ENCODE measurements at places on chromosomes 6 and 20. TPM values are rescaled to one million over a fixed set of nuclear protein-coding genes. Genes with fewer than 3 reads are reported as not detected.

The COL10A1 gene
- 0.37 TPM for total RNA-seq

The SYNJ2 gene
- total RNA-seq: 35.4 TPM

The HLA-DQA2 gene
- total RNA-seq: not detected

The OR2J3 gene
- total RNA-seq: not detected

The TXLNB gene
- 0.37 TPM for total RNA-seq

The TSPO2 gene
- not detected for total RNA-seq

The PLCB4 gene
- 2.1 TPM for total RNA-seq

The ZNF318 gene
- 7.5 TPM for total RNA-seq

The ISM1 gene
- total RNA-seq: 0.33 TPM

The HRH3 gene
- total RNA-seq: not detected

The SOX4 gene
- 26.0 TPM for total RNA-seq

The BIRC7 gene
- not detected for total RNA-seq

The CENPW gene
- total RNA-seq: 14.5 TPM

The MATN4 gene
- 0.11 TPM for total RNA-seq

The PDE7B gene
- 2.5 TPM for total RNA-seq

The GRM1 gene
- not detected for total RNA-seq

The CPXM1 gene
- 3.5 TPM for total RNA-seq

The PARD6B gene
- 3.5 TPM for total RNA-seq

The TREM2 gene
- total RNA-seq: not detected

The HLA-DRA gene
- not detected for total RNA-seq

The KHDC1L gene
- not detected for total RNA-seq

The BPIFB1 gene
- total RNA-seq: not detected

The DNAH8 gene
- total RNA-seq: 0.12 TPM

The ADGB gene
- not detected for total RNA-seq

The GSTA2 gene
- total RNA-seq: not detected

The CLDN20 gene
- not detected for total RNA-seq

The XKR7 gene
- not detected for total RNA-seq

The FOXC1 gene
- 1.5 TPM for total RNA-seq

The CLVS2 gene
- 0.12 TPM for total RNA-seq

The NRSN1 gene
- total RNA-seq: not detected

The GGT7 gene
- total RNA-seq: 18.2 TPM

The HLA-DOA gene
- total RNA-seq: not detected

The KCNK16 gene
- total RNA-seq: not detected

The APOM gene
- 1.2 TPM for total RNA-seq

The TMEM170B gene
- 4.4 TPM for total RNA-seq

The EBF4 gene
- total RNA-seq: 1.2 TPM

The OXT gene
- total RNA-seq: not detected

The CCM2L gene
- total RNA-seq: under 0.01 TPM

The BPIFB3 gene
- total RNA-seq: not detected

The PTK6 gene
- 0.11 TPM for total RNA-seq

The PTK7 gene
- total RNA-seq: 166 TPM

The BPIFA3 gene
- total RNA-seq: not detected

The HLA-DRB5 gene
- not detected for total RNA-seq

The HINT3 gene
- total RNA-seq: 21.4 TPM

The CCN5 gene
- total RNA-seq: 1.5 TPM

The RSPH4A gene
- total RNA-seq: 0.12 TPM

The LAMA2 gene
- 58.3 TPM for total RNA-seq

The HLA-DPB1 gene
- total RNA-seq: 21.1 TPM

The CFAP61 gene
- total RNA-seq: 0.22 TPM

The FOXS1 gene
- total RNA-seq: 0.12 TPM

The CTAGE9 gene
- total RNA-seq: not detected
